Kidney epithelial cell (primary cell): ENCODE measurements at places on chromosomes 11 and 22.

GRCh38 chr11:93903989-93904388 lies 53.6 kb upstream of the VSTM5 start:
- no peak for DNase-seq

DNA sequence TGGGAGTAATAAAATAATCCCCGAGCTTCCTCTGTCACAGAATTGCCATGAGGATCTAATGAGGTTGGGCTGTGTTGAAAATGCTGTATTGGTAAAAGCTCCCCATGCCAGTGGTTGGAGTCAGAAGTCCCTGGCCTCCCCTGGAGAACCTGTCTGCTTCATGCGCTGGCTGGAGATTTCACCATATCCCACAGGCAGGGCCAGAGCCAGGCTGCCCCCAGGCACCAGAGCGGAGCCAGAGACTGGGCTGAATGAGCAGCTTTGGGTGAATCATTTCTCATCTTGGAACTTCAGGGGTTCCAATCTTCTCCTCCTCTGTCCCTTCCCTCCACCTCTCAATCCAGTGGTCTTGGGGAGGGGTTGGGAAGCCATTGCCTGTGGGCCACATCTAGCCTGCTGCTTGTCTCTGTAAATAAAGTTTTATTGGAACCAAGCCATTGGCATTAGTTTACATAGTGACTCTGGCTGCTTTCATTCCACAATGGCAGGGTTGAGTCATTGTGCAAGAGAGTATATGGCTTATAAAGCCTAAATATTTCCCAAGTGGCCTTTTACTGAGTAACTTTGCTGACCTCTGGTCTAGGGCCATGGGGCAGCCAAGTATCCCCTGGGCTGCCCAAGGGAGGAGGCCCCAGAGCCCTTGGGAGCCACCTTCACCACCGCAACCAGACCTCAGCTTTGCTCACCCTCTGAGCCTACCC lies 35.2 kb downstream of the LRRC10B start:
- DNase-seq: no peak

- no peak for DNase-seq
Measured at GRCh38 chr11:82906236-82906635, 4.7 kb downstream of the DDIAS start.

DNA sequence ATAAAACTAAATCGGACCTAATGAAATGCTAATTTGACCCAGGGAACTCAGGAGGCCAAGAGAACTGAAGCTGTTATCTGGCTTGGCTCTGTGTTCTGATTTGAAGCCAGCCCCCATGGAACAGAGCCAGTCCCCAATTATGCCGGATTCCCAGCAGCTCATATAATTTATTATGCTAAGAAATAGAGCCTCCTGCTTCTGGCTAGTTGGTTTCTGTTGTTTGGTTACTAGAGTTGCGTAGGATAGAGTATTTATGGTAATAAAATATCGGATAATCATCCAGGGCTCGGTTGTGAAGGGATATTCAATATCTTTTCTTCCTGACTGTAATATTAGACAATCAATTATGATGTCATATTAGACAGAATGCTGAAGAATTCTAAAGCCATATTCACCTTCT lies 120.4 kb upstream of the TTC12 start:
- no peak for DNase-seq

DNA sequence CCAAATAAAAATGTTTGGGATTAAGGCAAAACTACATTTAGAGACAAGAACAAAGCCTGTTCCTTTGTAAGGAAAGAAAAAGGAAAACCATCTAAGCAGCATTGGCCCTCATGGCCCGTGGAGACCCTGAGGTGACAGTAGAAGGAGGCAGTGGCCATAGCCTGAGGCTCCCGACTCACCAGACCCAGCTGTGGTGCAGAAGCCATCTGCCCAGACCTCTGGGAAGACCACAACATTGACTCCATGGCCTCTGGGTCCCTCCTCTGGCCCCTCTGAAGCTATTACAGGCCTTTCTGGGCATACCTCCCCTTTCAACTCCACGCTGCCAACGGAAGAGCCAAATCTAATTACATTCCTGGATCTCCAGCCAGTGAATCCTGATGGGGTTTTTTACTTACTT lies 6.4 kb downstream of the PRAME start:
- no peak for DNase-seq

- DNase-seq: no peak
Measured at GRCh38 chr11:45872651-45873356, 12.6 kb upstream of the MAPK8IP1 start.

GRCh38 chr11:116498161-116498560 lies 274.6 kb downstream of the BUD13 start:
- DNase-seq: no peak

DNA sequence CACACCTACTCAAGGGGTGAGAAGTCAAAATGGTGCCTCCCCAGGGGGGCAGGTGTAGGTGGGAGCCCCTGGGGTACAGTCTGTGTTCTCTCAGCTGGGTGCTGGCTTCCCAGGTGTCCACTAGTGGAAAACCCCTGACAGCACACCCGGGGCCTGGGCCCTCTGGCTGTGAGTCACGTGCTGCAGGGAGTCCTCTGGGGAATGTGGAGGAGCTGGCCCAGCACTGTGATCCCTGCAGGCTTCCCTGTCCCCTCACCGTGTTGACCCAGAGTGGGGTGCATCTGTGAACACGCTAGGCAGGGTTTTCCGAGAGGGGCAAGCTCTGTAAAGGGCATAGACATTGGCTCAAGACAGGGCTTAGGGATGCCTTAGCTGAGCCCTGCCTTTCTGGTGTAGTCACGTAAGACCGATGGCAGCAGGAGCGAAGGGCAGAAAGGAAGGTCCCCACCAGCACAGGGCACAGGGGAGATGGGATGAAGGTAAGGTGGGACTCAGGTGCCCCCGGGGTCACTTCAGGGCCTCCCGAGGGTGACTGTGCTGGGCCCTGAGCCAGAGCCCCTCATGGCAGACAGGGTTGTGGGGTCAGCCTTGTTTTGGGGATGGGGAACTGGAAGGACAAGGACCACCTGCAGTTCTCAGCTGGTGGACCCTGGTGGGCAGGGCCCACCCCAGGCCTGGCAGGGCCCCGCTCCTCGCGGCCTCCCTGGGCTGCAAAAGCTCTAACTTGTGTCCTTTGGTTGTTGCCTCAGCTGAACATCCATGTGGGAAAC lies 14.1 kb downstream of the DERL3 start:
- no peak for DNase-seq

- no peak for DNase-seq
Measured at GRCh38 chr11:35347921-35348331, 71.4 kb downstream of the SLC1A2 start.

GRCh38 chr11:110428956-110429730 lies 605 bp upstream of the FDX1 start:
- DNase-seq: no peak

DNA sequence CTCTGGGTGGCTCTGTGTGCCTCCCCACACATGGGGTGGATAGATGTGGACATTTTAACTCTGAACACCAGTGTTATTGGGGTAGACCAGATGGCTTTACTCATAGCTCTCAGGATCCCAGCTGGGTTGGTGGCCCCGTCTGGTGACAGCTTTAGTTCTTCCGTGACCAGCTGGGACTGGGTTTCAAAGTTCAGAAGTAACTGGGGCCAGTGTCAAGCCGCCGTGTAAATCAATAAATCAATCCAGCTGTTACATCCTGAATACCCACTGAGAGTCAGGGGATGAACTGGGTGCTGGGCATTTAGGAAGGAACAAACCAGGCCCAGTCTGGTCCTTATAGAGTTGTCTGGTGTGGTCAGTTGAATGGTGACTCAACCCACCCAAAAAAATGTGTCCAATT lies 269.4 kb downstream of the CTTN start:
- DNase-seq: no peak

GRCh38 chr22:22086501-22087158 lies 104.0 kb upstream of the TOP3B start:
- DNase-seq: no peak

DNA sequence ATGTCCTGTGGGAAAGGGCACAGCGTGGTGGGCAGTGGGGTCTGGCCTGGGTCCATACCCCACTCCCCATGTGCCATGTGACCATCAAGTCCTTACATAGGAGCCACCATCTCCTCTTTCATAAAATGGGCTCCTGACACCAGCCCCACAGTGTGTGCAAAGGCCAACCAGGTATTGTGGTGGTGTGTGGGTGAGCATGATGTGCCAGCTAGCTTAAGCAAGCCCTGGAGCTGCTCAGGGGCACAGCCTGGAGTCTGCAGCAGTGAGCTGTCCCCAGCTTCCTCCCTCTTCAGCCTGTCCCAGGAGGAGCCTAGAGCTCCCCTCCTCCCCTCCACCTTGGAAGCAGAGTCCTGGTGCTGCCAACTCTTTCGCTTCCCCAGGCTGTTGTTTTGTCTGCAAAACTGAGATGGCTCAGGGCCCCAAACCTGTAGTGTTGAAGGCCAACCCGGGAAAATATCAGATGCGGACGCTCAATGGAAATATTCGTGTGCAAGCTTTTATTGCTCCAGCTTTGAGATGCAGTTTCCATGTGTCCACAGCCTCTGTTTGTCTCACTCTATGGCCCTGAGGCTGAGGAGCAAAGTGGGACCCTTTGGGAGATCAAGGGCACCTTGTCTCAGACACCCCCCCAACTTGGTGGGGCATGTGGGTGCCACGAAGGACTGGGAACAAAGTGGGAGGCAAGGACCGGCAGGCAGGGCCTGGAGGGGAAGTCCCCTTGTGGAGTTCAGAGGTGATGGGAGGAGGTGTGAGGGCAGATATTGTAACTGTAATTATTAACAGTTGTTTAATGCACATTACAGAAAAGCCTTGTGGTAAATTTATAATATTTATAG lies 92.6 kb downstream of the CTTN start:
- no peak for DNase-seq

DNA sequence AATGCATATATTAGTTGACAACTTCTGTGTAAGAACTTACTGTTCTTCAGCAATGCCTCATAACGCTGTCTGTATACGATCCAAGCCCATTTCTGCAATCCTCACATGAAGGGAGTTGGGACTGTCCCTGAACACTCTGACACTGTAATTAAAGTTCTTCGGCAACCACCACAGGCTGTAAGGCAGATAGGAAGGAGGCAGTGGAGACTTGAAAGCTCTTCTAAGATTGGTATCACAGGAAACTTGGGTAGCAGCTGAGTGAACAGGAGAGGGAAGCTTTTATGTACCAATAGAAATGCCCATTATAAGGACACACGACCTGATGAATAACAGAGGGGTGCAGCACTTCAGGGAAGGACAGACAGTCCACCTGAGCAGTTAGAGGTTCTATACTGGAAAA lies 12.0 kb upstream of the GAB2 start:
- DNase-seq: no peak

DNA sequence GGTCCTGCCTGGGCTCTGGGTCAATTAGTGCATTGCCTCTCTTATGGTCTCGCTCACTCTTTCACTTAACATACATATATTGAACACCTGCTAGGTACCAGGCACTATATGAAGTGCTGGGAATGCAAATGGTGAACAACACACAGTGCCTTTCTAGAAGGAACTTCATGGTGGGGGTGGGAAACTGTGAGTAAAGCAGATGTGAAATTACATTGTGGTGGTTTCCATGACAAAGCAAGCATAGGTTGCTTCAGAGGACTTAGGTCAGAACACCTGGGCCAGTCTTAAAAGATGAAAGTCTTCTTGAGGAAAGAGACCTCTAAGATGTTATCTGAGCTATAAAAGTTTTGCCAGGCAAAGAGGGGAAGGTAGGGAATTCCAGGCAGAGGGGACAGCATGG lies 231.3 kb downstream of the BUD13 start:
- no peak for DNase-seq

- no peak for DNase-seq
Measured at GRCh38 chr11:73322382-73323306, 14.6 kb downstream of the ARHGEF17 start.

DNA sequence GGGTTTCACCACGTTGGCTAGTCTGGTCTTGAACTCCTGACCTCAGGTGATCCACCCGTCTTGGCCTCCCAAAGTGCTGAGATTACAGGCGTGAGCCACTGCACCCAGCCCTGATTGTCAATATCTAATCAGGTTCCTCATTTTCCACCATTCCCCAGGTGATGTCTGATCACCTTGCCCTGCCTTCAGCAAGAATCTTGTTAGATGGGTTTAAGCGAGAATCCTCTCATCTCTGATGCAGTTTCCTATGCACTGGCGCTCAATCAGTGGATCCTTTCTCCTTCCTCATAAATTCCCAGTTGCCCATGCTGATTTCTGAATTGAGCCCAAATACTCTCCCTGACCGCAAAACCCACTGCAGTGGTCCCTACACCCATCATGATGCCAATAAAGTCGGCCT lies 664 bp upstream of the ZC3H7B start:
- DNase-seq: no peak

DNA sequence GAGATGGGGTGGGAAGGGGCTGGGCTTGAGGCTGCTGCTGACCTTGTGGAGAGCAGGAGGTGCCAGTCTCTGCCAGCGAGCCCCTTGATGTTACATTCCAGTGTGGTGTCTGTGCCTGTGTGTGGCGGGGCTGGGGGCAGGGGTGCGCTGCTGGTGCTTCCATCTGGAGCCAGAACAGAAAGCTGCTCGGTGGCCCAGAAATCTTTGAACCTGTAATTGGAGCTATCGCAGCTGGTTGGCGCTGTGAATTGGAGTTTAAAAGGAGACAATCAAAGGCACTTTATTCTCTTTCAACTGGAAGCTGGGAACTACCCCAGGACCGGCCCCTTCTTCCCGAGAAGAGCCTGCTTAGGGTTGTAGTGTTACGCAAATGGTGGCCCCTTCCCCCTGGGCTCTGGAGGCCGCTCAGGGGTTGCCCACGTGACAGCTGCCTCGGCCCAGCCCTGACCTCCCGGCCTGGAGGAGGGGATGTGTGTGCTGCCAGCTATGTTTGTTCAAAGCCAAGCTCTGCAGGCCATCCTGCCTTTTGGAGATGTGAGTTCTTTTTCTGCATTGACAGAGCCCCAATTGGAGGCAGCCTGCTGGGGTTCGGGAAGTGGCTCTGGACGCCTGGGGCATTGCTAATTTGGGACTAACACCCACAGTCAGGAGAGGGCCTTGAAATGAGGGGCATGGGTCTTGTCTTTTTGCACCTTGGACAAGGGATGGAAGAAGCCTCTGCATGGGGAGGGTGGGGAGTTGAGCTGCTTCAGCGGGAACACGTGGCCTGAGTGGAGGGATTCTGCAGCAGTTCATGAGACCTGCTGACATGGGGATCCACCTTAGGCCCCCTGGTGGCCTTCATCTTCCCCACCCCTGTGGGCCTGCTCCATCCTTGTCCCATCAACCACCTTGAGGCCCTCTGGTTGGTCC lies 14.0 kb upstream of the ARSA start:
- DNase-seq: no peak

GRCh38 chr22:43955040-43955882 lies at the start of gene SAMM50:
Gene SAMM50 (plus strand): TSS chr22:43955442. CDS start chr22:43955578, 136 bp downstream.
- DNase-seq: peak; percentile 61

GRCh38 chr22:19062943-19063308 lies 59.3 kb downstream of the DGCR2 start:
- no peak for DNase-seq
